Kidney glomerular epithelial cell (primary cell): ENCODE measurements at places on chromosomes 4 and X.

GRCh38 chrX:84729809-84730208 lies 227.6 kb upstream of the HDX start:
- peak; percentile 1 for DNase-seq

DNA sequence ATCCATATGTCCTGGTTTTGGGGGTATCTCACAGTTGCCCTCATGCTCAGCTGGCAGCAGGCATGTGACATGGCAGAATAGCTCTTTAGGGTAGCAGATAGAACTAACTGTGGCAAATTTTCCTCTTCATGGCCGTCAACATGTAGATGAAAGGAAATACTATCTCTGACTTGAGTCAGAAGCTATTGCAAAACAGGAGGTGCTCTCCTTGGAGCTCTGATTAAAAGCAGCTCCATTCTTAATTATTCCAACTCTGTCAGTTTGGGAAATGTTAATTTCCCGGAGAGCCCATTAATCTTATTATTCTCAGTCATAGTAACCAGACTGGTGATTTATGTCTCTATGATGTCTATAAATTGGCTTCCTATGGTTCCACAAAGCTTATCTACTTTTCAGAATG lies 18.2 kb downstream of the IL13RA1 start:
- DNase-seq: no peak

- DNase-seq: no peak
Measured at GRCh38 chrX:78019586-78020483, 50.4 kb upstream of the PGAM4 start.

DNA sequence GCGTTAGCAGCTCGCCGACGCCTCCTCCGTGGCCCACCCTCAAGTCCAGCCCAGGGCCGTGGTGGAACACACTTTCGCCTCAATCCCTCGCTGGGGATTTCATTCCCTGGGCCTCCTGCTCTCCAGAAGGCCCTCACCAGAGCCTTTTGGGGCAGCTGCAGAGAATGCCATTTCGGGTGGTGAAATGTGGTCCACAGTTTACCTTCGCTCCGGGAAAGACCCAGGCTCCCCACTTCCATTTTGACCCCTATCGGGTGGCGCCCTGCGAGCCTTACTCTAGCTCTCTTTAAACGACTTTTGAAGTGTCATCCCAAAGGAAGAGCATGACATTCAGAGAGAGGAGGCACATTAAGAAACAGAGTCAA lies 496 bp downstream of the SH2D1A start:
- DNase-seq: no peak

DNA sequence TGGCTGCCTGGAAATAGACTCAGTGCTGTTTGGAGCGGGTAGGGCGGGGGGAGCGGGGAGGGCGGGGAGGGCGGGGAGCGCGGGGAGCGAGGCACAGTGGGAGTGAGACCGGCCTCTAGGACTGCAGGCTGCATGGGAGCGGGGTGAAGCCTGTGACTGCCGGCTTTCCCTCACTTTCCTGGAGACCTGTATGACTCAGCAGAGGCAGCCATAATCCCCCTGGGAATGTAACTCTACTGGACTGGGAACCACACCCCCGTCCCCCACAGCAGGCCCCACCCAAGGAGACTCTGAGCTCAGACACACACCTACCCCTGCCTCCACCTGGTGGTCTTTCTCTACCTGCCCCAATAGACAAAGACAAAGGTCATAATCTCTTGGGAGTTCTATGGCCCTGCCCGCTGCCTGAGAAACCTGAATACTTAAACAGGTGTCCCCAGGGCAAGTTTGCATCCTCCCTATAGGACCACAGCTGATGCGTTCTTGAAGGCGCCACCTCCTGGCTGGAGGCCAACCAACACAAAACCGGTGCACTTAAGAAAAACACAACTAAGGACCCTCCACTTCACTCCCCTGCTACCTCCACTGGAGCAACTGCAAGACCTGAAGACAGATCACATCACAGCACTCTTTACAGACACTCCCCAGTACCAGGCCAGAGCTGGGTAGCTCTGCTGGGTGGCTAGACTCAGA lies 18.0 kb downstream of the HDAC8 start:
- DNase-seq: no peak

- no peak for DNase-seq
Measured at GRCh38 chr4:19925516-19925915, 326.2 kb upstream of the SLIT2 start.

- DNase-seq: no peak
Measured at GRCh38 chrX:107699616-107700015, 71.3 kb downstream of the PRPS1 start.

- no peak for DNase-seq
Measured at GRCh38 chr4:168725930-168726329, 229.1 kb downstream of the PALLD start.

DNA sequence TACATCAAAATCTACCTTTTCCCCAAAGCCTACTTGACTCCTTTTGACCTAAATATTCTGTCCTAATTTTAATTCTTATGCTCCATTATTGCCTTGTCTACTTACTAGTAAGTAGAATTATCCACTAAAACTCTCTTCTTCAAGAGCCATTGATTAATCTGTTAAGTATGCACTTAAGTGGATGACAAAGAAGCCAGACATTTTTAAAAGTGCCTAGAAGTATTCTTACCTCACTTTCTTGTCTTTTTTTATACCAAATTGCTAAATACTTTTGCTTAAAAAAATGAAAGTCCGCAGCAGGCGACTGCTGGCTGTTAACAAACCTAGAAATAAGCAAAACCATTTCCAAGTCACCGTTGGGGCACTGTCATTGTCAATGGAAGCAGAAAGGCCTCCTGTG lies 20.1 kb upstream of the FRMPD4 start:
- no peak for DNase-seq

DNA sequence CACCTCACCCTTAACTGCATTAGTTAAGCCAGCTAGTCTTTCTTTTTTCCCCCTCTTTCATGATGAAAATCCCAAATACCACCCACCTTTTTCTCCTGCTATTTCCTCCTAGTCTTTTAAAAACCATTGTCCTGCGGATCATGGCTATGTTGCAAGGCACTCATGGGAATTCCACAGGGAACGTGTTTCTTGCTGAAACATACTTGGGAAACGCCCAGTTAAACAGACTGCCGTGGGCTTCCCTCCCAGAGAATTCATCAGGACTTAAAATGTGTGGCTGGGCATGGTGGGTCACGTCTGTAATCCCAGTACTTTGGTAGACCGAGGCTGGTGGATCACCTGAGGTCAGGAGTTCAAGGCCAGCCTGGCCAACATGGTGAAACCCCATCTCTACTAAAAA lies 32.2 kb downstream of the XG start:
- DNase-seq: no peak

- no peak for DNase-seq
Measured at GRCh38 chr4:90824266-90825150, 697.3 kb downstream of the CCSER1 start.

GRCh38 chr4:9832640-9833039 lies 51.2 kb downstream of the DRD5 start:
- DNase-seq: no peak

GRCh38 chrX:119004920-119005524 lies 30.6 kb downstream of the LONRF3 start:
- DNase-seq: peak; percentile 2

- no peak for DNase-seq
Measured at GRCh38 chr4:54527532-54527931, 130.2 kb upstream of the KIT start.

DNA sequence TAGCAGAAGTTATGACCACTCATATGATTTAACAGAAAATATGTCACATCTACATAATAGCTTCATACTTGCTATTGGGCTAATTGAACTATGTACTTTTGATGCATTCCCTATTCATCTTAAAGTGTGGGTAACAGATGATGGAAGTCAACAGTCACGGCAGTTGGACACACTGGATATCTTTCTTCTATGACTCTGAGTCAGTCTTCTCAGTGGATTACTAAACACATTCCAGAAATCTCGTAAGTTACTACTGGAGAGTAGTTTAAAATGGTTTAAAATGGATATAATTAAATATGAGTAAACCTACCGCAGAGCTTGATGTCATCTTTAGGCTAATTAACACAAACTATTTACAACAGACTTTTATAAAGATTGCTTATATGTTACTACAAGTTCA lies 30.1 kb upstream of the CFAP299 start:
- peak; percentile 37 for DNase-seq

GRCh38 chrX:7272346-7272745 lies 124.4 kb upstream of the PUDP start:
- DNase-seq: no peak

GRCh38 chrX:38220415-38221390 lies at the start of gene SRPX:
TSS of gene SRPX (minus strand) at chrX:38220871. CDS start at chrX:38220792, 79 bp downstream.
- DNase-seq: no peak

- no peak for DNase-seq
Measured at GRCh38 chr4:54764476-54764875, 106.7 kb downstream of the KIT start.

- peak; percentile 32 for DNase-seq
Measured at GRCh38 chr4:36281384-36282106, at the start of gene DTHD1. TSS of gene DTHD1 (plus strand) at chr4:36281616. CDS start at chr4:36281759, 143 bp downstream.

DNA sequence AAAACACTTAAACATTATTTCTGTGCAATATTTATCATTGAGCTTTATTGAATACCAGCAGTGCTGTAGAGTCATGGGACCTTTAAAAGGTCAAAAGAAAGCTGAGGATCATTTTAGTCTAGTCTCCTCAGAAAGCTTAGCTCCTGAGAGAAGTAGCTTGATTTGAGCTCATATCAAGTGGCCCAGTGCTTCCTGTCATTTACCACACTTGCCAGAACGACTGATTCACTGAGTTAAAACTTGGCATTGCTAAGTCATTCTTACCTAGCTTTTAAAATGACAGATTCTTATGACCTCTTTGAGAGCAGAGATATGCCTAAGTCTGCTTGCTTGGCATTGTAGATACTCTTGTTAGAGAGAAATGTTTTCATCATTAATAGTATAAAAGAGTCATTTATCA lies 15.2 kb downstream of the SEPTIN11 start:
- DNase-seq: no peak

DNA sequence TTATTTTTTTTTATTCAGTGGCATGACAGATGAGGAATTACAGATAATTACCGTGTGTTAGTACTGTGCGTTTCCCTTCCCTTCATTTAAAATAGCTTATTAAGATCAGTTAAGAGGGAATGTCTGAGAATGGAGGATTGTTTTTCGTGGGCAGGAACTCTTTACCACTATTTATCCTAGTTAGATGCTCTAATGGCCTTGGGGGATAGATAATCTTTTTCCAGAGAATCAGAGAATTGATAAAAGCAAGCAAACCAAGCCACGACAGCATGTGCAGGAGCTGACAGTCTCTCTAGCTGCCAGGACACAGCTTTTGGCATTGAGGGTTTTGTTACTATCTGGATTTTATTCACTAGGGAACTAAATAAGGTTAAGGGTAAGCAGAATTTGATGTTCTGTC lies 128.7 kb downstream of the DCLK2 start:
- no peak for DNase-seq

DNA sequence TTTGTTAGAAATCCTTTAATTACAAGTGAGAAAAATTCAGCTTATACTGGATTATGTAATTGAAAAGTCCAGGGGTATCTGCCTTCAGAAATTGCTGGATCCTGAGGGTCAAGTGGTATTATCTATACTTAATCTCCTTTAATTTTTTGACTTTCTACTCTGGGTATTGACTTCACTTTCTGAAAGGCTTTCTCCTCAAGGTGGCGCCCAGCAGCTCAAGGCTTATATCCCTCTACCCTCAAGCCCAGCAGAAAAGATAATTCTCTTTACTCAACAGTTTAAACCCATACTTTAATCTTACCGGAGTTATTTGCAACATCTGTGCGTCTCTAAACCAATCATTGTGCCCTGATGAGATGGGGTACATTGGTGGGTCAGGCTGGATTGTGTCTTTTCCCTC lies 129.5 kb downstream of the LARP7 start:
- peak; percentile 20 for DNase-seq

DNA sequence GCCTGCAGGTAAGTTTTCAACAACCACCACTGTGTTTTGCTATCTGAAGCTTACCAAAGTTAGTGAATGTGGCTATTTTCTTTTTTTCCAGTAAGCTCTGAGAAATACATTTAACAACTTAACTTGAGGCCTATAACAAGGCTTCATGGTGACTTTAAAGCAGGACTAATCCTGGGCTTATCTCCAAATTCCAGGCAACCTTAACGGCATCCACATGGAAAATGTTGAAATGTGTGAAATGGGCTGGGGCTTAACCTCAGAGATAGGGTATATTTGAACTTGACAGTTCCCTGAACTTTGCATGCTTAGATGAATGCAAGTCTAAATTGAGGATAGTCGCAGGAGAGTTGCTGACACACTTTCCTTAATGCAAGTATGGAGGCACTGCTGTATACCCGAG lies 539.2 kb downstream of the GALNTL6 start:
- no peak for DNase-seq

GRCh38 chrX:31551913-31552312 lies 480.1 kb upstream of the FTHL17 start:
- DNase-seq: no peak

- DNase-seq: no peak
Measured at GRCh38 chrX:71454222-71454621, 78.7 kb upstream of the OGT start.

DNA sequence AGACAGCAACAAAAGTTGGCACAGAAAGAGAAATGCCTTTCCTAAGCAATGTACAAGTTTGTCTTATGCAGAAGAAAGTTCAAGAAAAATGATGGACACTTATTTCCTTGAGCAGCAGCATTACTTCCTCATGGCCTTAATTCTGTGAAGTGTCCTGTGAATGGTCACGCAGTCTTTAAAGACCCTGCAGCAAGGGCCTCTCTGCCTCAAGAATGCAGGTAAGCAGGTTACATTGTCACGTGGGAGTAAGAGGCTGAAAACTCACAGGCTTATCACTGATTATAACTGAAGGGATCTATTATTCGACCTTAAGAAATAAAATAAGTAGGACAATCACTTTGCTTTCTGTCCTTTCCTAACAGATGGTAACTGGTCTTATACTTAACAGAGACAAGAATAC lies 109.1 kb downstream of the ATP8A1 start:
- DNase-seq: no peak

DNA sequence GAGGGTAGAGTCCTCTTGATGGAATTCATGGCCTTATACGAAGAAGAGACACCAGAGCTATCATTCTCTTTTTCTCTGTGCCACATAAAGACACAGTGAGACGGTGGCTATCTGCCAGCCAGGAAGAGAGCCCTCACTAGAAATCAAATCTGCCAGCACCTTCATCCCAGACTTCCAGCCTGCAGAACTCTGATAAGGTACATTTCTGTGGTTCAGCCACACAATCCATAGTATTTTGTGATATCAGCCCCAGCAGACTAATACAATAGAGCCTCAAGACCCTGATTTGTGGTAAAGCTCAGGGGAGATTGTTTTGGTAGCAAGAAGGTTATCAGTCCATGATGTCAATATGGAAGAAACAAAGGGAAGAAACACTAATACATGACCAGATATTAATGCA lies 1213.2 kb downstream of the NLGN4X start:
- no peak for DNase-seq

GRCh38 chrX:65750674-65751469 lies 83.4 kb downstream of the MSN start:
- DNase-seq: no peak
